ENCODE measurements at places on chromosomes 2 and 18. TPM values are rescaled to one million over a fixed set of nuclear protein-coding genes. Genes with fewer than 3 reads are reported as not detected.

Gene PSD4
- total RNA-seq = 1.9 TPM

Gene EMILIN1
- 2.1 TPM for total RNA-seq

Gene MRPL33
- 52.0 TPM for total RNA-seq

Gene MRPL30
- 25.9 TPM for total RNA-seq

Gene IWS1
- 50.5 TPM for total RNA-seq

Gene FAM110C
- total RNA-seq = 0.08 TPM

Gene MOCOS
- 0.56 TPM for total RNA-seq

- H3K4me3 ChIP-seq = no peak overlapping the region
- H3K27me3 ChIP-seq = peaks cover 8% of the 10 kb centered on the region
- H3K36me3 ChIP-seq = peaks cover 27% of the 10 kb centered on the region
- H3K4me1 ChIP-seq = peaks cover 78% of the 10 kb centered on the region
- DNase-seq = no peak
Observed at GRCh38 chr2:160367887-160368286, 125.7 kb downstream of the RBMS1 start.

- no peak overlapping the region for H3K4me3 ChIP-seq
- H3K27me3 ChIP-seq = no peaks in the 10 kb centered on the region
- H3K27ac ChIP-seq = no peak overlapping the region
- H3K4me1 ChIP-seq = peaks cover 3% of the 10 kb centered on the region
- H3K36me3 ChIP-seq = no peaks in the 10 kb centered on the region
Observed at GRCh38 chr2:181125359-181125758, 145.0 kb downstream of the UBE2E3 start.

- no peaks in the 10 kb centered on the region for H3K36me3 ChIP-seq
- H3K4me3 ChIP-seq = no peak overlapping the region
- H3K4me1 ChIP-seq = no peaks in the 10 kb centered on the region
- H3K27me3 ChIP-seq = no peaks in the 10 kb centered on the region
- no peak overlapping the region for H3K27ac ChIP-seq
Observed at GRCh38 chr2:45237850-45238542, 228.7 kb upstream of the SIX2 start.

GRCh38 chr2:108907822-108908712 is 81.0 kb downstream of the EDAR start:
- no peak overlapping the region for H3K4me3 ChIP-seq
- no peaks in the 10 kb centered on the region for H3K36me3 ChIP-seq
- H3K4me1 ChIP-seq = no peaks in the 10 kb centered on the region
- no peak for DNase-seq

- H3K36me3 ChIP-seq = no peaks in the 10 kb centered on the region
- H3K4me1 ChIP-seq = peaks cover 4% of the 10 kb centered on the region
- H3K4me3 ChIP-seq = no peak overlapping the region
- DNase-seq = no peak
- H3K27ac ChIP-seq = no peak overlapping the region
- no peaks in the 10 kb centered on the region for H3K27me3 ChIP-seq
Observed at GRCh38 chr18:6449213-6449612, 34.5 kb upstream of the L3MBTL4 start.

- no peak overlapping the region for H3K4me3 ChIP-seq
- no peak for DNase-seq
- no peak overlapping the region for H3K27ac ChIP-seq
- H3K4me1 ChIP-seq = no peaks in the 10 kb centered on the region
Observed at GRCh38 chr2:203853271-203853670, 14.3 kb upstream of the CTLA4 start.

DNA sequence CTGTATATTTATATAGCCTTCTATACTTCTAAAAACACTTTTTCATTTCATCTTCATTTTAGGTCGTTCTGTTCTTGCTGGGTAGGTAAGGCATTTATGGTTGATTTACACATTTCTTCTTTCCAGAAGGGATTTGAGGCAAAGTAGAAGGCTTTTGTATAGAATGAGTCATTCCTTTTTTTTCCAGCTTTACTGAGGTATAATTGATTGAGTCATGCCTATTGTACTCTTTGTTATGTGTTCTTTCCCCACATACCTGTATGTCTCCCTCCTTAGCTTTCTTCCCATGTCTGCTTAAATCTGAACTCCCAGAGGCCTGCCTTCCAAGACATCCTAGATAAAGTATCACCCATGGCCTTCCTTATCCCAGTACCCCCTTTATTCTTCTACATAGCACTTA is 4.8 kb upstream of the CDC42EP3 start:
- H3K4me1 ChIP-seq = peaks cover 15% of the 10 kb centered on the region
- H3K36me3 ChIP-seq = peaks cover 4% of the 10 kb centered on the region
- DNase-seq = no peak
- no peak overlapping the region for H3K27ac ChIP-seq
- no peak overlapping the region for H3K4me3 ChIP-seq
- H3K27me3 ChIP-seq = peaks cover 1% of the 10 kb centered on the region

GRCh38 chr2:8369522-8369921 is 312.3 kb upstream of the ID2 start:
- H3K27me3 ChIP-seq = no peaks in the 10 kb centered on the region
- no peak overlapping the region for H3K4me3 ChIP-seq
- H3K27ac ChIP-seq = no peak overlapping the region
- no peaks in the 10 kb centered on the region for H3K4me1 ChIP-seq
- DNase-seq = no peak
